A549 treated with Hydrocortisone at 1 μM for 4 hours (cell line): ENCODE measurements at places on chromosomes 5 and 9. TPM values are rescaled to one million over a fixed set of nuclear protein-coding genes. Genes with fewer than 3 reads are reported as not detected.

Gene C5orf63
- total RNA-seq, result 2.9 to 4.6 TPM (median 3.4 TPM) in 5 replicates

Gene PCDHGA10
- 0.02 to 0.03 TPM (median 0.02 TPM) in 3 of 5 replicates, not detected in the others for total RNA-seq

Gene PCSK5
- 1.3 to 2.2 TPM (median 1.5 TPM) in 5 replicates for total RNA-seq

Gene LHX2
- 3.5 to 4.9 TPM (median 4.7 TPM) in 5 replicates for total RNA-seq

Gene PAIP1
- total RNA-seq, result 105 to 121 TPM (median 109 TPM) in 5 replicates

Gene SVEP1
- total RNA-seq, result 1.6 to 2.0 TPM (median 1.7 TPM) in 5 replicates

Gene PCDHA13
- 0.06 to 0.10 TPM (median 0.08 TPM) in 3 of 5 replicates, not detected in the others for total RNA-seq

Gene HDHD3
- 17.7 to 25.5 TPM (median 23.0 TPM) in 5 replicates for total RNA-seq

Gene TMC1
- total RNA-seq, result 0.03 to 0.21 TPM (median 0.13 TPM) in 4 of 5 replicates, not detected in the other

Gene ECSCR
- not detected in 5 replicates for total RNA-seq

Gene F2RL2
- 2.9 to 4.0 TPM (median 2.9 TPM) in 5 replicates for total RNA-seq

Gene TYRP1
- 0.05 TPM in 2 of 5 replicates, not detected in the others for total RNA-seq

Gene MFAP3
- total RNA-seq, result 19.0 to 44.1 TPM (median 23.7 TPM) in 5 replicates

Gene KIF24
- 3.0 to 3.5 TPM (median 3.3 TPM) in 5 replicates for total RNA-seq
